Fibroblast of lung (primary cell): ENCODE measurements at places on chromosomes 7 and 10. TPM values are rescaled to one million over a fixed set of nuclear protein-coding genes. Genes with fewer than 3 reads are reported as not detected.

CARD11 gene
- polyA plus RNA-seq: 0.02 and 0.07 TPM in 2 replicates

METTL27 gene
- polyA plus RNA-seq: 0.96 and 2.1 TPM in 2 replicates

IGFBP1 gene
- not detected in 2 replicates for polyA plus RNA-seq

SCART1 gene
- 0.84 and 0.86 TPM in 2 replicates for polyA plus RNA-seq
